Upper lobe of left lung (tissue), 6 donors: ENCODE measurements at places on chromosomes 3 and 15. TPM values are rescaled to one million over a fixed set of nuclear protein-coding genes. Genes with fewer than 3 reads are reported as not detected.

- H3K4me1 ChIP-seq: no peaks in the 10 kb centered on the region
- no peak overlapping the region for H3K27ac ChIP-seq
- H3K4me3 ChIP-seq: no peak overlapping the region
- no peaks in the 10 kb centered on the region for H3K36me3 ChIP-seq
- H3K27me3 ChIP-seq: no peaks in the 10 kb centered on the region
Measured at GRCh38 chr15:25185156-25185710, 230.4 kb downstream of the SNRPN start.

GRCh38 chr3:114860531-114860930 is 286.6 kb downstream of the ZBTB20 start:
- no peak for DNase-seq
- no peak overlapping the region for H3K27ac ChIP-seq
- H3K4me1 ChIP-seq: no peaks in the 10 kb centered on the region

DNA sequence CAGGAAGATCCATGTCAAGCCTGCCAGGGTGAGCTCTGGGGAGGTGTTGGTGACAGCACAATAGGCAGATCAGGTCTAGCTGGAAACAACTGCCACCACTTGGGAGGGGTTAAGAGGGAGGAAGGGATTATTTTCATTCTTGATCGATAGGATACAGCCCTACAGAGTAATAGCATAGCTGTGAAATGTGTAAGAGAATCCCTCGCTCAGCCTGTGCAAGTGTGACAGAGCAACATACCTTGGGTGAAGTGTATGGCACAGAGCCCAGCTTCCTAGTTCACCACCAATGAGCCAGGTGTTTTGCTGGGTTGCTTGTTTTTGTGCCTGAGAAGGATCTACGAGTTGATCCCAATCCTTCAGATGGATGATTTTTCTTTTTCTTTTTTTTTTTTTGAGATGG is 9.2 kb upstream of the DCUN1D1 start:
- no peaks in the 10 kb centered on the region for H3K27me3 ChIP-seq
- H3K36me3 ChIP-seq: no peaks in the 10 kb centered on the region
- no peak overlapping the region for H3K27ac ChIP-seq
- no peak overlapping the region for H3K4me3 ChIP-seq

GRCh38 chr3:70890020-70890394 is 577.6 kb upstream of the MDFIC2 start:
- no peaks in the 10 kb centered on the region for H3K36me3 ChIP-seq
- no peaks in the 10 kb centered on the region for H3K27me3 ChIP-seq
- no peak for DNase-seq
- H3K4me3 ChIP-seq: no peak overlapping the region
- H3K27ac ChIP-seq: no peak overlapping the region

DNA sequence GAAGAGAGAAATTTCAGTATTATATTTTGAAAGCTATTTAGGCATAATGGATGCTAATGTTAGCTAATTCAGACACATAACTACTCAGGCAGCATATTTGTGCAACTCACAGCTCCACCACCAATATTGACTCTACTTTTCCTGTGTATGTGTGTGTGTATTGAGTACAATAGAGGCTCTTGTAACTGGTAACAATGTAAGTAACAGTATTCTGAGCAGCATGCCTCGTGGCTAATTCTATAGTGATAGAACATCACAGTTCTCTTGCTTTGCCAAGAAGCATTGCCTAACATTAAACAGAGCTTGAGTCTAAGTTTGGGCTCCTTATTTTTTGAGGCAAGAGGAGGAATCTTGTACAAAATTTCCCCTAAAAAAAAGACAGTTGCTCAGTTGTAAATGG is 98.6 kb upstream of the ARHGEF26 start:
- no peak overlapping the region for H3K4me3 ChIP-seq
- H3K36me3 ChIP-seq: no peaks in the 10 kb centered on the region
- H3K27me3 ChIP-seq: no peaks in the 10 kb centered on the region
- no peak for DNase-seq

GRCh38 chr3:18740631-18741583 is 315.8 kb upstream of the SATB1 start:
- DNase-seq: no peak
- no peak overlapping the region for H3K4me3 ChIP-seq
- H3K27me3 ChIP-seq: no peaks in the 10 kb centered on the region
- no peaks in the 10 kb centered on the region for H3K4me1 ChIP-seq
- H3K36me3 ChIP-seq: no peaks in the 10 kb centered on the region
- H3K27ac ChIP-seq: peak overlapping the region; percentile 32

GRCh38 chr3:37751537-37751936 is 110.1 kb upstream of the CTDSPL start:
- H3K36me3 ChIP-seq: peaks cover 3% of the 10 kb centered on the region
- no peak overlapping the region for H3K4me3 ChIP-seq
- DNase-seq: no peak
- H3K27ac ChIP-seq: no peak overlapping the region

AGTR1 gene
- 8.1 TPM for total RNA-seq

CADM2 gene
- total RNA-seq: 1.4 TPM

BFSP2 gene
- not detected for total RNA-seq

EXOG gene
- 10.2 TPM for total RNA-seq
